WTC11 (cell line): ENCODE measurements at places on chromosomes 1 and 21. TPM values are rescaled to one million over a fixed set of nuclear protein-coding genes. Genes with fewer than 3 reads are reported as not detected.
A peak's percentile ranks its signal among the peaks of the same experiment; 100 is the strongest.

DNA sequence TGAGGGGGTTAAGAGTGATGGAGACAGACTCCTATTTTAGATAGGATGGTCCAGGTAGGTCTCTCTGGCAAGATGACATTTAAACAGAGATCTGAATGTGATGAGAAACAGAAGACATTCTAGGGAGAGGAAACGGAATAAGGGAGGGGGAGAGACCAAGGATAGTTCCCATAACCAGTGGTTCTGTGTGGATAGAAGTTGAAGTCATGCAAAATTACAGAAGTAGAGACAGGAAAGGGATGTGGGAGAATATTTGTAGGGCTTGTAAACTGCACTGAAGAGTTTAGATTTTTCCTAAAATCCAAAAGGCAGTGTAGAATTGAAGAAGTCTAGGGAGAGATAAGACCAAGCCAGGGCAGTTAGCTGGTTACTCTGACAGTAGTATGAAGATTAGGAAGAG lies 200.6 kb downstream of the GRIK1 start:
- no peaks in the 10 kb centered on the region for H3K36me3 ChIP-seq
- H3K4me3 ChIP-seq, result no peak overlapping the region
- no peak for DNase-seq
- no peaks in the 10 kb centered on the region for H3K27me3 ChIP-seq
- no peaks in the 10 kb centered on the region for H3K4me1 ChIP-seq
- no peak overlapping the region for H3K27ac ChIP-seq

GRCh38 chr1:8992936-8993687 lies 33.1 kb downstream of the SLC2A7 start:
- no peak for DNase-seq
- no peak overlapping the region for H3K4me3 ChIP-seq
- H3K4me1 ChIP-seq, result no peaks in the 10 kb centered on the region
- no peaks in the 10 kb centered on the region for H3K27me3 ChIP-seq

- peaks cover 42% of the 10 kb centered on the region for H3K27me3 ChIP-seq
- H3K4me3 ChIP-seq, result no peak overlapping the region
- no peak overlapping the region for H3K27ac ChIP-seq
- DNase-seq, result no peak
Observed at GRCh38 chr1:207965392-207966387, 54.8 kb upstream of the CD34 start.

- H3K27ac ChIP-seq, result peak overlapping the region; percentile 93
- peaks cover 68% of the 10 kb centered on the region for H3K4me1 ChIP-seq
- DNase-seq, result no peak
- H3K27me3 ChIP-seq, result no peaks in the 10 kb centered on the region
Observed at GRCh38 chr1:205670611-205671430, 9.5 kb downstream of the SLC45A3 start.

Gene WLS
- 4.5 to 5.7 TPM (median 5.3 TPM) in 3 replicates for total RNA-seq

Gene GPR25
- 0.14 to 0.16 TPM in 2 of 3 replicates, not detected in the other for total RNA-seq
